ENCODE measurements at places on chromosomes 2 and 18. TPM values are rescaled to one million over a fixed set of nuclear protein-coding genes. Genes with fewer than 3 reads are reported as not detected.

RIOK3 gene
- polyA plus RNA-seq: 98.1 TPM

RAB6C gene
- 0.75 TPM for polyA plus RNA-seq

HOXD12 gene
- 0.32 TPM for polyA plus RNA-seq

UGT1A4 gene
- not detected for polyA plus RNA-seq

TLX2 gene
- polyA plus RNA-seq: 0.07 TPM

FAM98A gene
- polyA plus RNA-seq: 58.5 TPM

OSGEPL1 gene
- polyA plus RNA-seq: 28.5 TPM

STPG4 gene
- polyA plus RNA-seq: 0.12 TPM

DOK6 gene
- 21.8 TPM for polyA plus RNA-seq

ATF2 gene
- 75.5 TPM for polyA plus RNA-seq

ANKRD30B gene
- polyA plus RNA-seq: 0.62 TPM

GRCh38 chr2:126776692-126777619 lies 121.0 kb downstream of the GYPC start:
- peak; percentile 77 for DNase-seq

GRCh38 chr2:225173909-225174308 lies 131.6 kb upstream of the DOCK10 start:
- no peak for DNase-seq

DNA sequence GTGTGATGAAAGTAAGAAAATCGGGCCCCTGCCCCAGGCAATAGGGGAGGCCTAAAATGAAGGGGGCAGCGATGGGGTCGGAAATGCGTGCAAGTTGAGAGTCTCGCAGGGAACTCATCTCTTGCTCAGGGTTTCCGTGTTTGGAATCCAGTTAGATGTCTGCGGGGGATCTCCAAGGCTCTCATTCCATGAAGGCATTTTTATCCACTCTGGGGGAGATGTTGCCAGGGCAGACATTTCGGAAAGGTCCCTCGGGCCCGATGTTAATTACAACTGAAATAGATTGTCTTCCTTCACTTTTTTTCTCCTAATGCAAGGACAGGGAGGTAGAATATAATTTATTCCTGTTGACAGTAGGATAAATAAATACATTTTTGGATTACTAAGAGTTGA lies 12.8 kb upstream of the SKOR2 start:
- DNase-seq: no peak

DNA sequence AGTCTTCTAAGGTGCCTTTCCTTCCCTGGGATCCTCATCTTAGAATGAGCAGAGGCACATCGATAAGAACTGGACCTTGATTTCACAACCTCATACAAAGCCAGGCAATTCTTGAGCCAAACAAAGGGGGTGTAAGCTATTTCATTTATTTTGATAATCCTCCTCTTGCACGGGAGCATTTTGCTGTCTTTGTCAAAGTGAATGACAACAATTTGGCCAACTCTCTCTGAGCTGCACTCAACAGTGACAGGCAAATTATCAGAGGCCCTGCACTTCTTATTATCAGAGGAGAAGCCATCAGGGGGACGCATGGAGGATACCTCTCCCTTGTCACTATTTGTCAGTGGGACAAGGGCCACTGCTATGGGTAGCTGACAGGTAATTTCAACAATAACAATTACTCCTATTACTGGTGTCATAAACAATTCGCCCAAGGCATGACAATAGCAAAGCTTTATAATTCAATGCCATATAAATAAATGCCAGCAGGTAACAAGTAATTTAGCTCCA lies 260.4 kb downstream of the MEIS1 start:
- no peak for DNase-seq

- DNase-seq: no peak
These were observed 53.1 kb downstream of the VIL1 start for GRCh38 chr2:218471982-218472381.

DNA sequence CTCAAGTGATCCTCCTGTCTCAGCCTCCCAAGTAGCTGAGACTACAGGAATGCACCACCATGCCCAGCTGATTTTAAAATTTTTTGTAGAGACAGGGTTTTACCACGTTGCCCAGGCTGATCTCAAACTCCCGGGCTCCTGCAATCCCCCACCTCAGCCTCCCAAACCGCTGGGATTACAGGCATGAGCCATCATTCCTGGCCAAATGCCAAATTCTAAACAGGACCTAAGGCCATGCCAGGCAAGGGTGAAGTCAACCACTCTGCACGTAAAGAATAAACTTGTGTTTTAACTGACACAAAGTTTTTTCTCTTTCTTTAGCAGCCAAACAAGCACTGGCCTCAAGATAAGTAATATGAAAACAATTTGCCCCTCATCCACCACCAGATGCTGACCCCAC lies 37.4 kb upstream of the SATB2 start:
- no peak for DNase-seq

DNA sequence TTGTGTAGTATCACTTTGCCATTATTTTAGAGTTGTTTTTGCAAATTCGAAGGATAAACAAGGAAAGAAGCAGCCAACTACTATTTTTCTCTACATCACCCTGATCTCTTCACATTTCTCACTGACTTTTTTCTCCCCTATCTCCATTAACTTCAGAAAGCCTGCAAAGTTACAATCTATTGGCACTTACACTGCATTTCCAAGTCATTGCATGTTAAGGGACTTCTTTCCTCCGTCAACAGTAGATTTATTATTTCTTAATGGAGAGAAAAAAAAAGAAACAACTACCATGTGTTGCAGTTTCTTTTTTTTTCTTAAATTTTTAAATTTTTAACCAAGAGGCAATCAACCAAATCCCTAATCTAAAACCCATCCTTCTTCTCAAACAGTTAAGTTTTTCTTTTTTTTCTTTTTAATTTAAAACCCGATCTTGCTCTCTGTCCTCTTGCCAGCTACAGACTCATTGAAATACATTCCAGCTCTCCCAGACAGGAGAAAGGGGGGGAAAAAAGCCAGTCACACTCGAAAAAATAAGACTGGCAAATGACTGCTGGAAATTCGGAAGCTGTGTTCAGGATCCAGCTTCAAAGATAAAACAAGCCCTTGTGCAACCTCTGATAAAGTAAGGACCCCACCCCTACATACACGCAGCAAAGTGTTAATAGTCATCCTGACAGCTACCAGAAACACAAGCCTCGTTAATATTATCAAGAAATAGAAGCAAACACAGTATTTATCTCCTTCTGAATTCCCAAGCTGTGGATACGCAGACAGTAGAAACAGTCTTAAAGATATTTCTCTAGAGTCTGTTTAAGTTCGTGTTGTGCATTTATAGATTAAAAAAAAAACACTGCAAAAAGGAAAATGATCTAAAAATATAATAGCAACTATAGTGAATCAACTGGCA lies 1.3 kb downstream of the LRRTM4 start:
- peak; percentile 22 for DNase-seq

GRCh38 chr2:195961873-195962272 lies 106.8 kb downstream of the DNAH7 start:
- no peak for DNase-seq

- DNase-seq: no peak
These were observed 61.0 kb downstream of the CACNB4 start for GRCh38 chr2:152037743-152038435.

- DNase-seq: no peak
These were observed 61.0 kb downstream of the SPP2 start for GRCh38 chr2:234111523-234111922.

DNA sequence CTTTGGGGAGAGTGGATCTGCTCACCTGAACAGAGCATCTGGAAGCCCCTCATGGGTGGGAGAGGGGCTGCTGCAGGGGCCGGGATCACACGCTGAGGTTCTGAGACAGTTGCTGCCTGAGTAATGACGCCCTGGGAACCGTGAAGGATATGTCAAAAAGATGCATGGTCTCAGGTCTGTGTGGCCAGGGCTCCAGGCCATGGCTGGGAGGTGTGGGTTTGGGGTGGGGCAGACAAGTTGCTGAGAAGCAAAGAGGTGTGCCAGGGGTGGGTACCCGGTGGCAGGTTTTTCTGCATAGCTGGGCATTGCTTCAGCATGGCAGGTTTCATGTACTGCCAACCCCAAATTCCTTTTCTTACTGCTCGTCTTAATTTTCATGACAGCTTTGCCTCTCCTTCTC lies 133.5 kb downstream of the RPIA start:
- no peak for DNase-seq

DNA sequence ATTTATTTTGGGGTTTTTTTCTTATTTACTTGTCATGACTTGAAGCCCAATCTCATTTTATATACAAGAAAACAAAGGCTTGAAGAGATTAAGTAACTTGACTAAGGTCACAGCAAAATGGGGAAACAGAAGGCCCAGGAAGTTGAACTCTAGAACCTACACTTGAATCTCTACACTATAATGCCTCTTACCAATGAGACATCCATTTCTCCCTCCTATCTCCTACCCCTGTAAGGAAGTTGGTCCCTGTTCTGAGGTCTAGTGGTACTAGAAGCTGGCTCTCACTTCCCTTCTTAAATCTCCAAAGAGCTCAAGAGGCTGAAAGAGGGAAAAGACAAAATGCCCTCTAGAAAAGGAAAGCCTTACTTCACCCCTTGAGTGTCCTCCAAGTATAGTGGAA lies 25.5 kb upstream of the IHH start:
- DNase-seq: no peak

DNA sequence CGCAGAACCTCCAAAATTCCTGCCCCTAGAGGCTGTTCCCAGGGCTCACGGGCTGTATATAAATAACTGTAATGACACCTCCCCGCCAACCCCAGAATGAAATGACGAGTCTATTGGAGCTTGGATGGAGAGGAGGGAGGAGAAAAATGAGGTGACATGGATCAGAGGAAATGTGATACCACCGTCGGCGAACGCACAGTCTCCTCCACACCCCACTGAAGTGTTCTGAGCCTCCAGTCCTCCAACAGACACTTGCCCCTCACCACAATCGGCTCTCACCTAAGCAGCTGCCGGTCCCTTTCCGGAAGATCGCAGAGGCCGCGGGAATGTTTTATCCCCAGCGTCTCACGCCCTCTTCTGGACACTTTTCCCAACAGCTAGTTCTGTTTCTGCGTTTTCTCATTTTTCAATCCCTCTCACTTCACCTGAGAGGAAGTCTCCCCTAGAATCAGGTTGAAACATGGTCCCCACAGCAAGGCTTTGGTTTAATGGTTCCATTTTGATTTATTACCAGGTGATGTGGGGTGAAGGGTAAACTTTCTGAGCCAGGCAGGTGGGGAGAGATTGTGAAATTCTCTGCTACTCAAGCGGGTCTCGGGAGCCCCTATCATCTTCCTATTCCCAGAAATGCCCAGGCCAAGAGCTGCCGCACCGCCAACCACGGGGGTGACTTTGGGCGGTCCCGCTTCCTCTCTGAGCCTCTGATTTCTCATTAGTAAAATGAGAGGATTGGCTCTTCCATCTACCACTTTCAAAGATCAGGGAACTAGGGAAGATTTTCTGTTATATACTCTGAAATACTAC lies 9.1 kb upstream of the MYO5B start:
- peak; percentile 70 for DNase-seq

DNA sequence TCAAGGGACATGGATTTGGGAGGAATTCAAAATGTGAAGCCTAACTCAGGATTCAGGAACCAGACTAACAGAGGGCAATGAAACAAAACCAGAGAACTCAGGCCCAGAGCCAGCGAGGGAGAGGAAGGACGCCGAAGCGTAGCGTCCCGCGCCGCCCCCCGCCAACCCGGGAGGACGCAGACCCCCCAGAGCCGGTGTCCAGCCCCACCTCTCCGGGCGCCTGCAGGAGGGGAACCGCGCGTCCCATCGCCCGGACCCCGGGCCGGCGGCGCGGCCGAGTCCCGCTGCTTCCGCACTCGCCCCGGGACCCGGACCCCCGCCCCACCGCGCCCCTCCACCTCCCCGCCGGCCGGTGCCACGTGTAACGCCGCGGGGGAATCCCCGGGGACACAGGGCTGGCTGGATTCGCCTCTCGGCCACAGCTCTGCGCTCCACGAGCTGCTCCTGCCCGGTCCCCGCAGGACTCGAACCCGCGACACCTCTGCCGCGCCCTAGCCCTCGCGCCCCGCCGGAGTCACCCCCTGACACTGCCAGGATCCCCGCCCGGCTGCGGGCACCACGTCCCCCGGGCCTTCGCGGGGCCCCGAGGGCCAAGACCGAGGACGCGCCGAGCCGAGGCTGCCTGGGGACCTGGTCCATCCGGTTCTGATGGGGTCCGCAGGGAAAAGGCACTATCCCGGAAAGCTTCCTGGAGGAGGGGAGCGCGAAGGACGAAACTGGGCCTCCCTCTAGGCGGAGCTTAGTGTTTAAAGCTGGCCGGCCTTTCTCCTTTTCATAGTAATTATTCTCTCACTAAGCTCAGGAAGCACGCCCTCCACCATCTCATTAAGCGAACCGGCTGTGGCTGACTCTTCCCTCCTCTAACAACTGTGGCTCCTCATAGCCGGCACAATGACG lies 40.4 kb upstream of the FAM124B start:
- peak; percentile 60 for DNase-seq

- no peak for DNase-seq
These were observed 8.0 kb upstream of the GMPPA start for GRCh38 chr2:219490600-219491130.

DNA sequence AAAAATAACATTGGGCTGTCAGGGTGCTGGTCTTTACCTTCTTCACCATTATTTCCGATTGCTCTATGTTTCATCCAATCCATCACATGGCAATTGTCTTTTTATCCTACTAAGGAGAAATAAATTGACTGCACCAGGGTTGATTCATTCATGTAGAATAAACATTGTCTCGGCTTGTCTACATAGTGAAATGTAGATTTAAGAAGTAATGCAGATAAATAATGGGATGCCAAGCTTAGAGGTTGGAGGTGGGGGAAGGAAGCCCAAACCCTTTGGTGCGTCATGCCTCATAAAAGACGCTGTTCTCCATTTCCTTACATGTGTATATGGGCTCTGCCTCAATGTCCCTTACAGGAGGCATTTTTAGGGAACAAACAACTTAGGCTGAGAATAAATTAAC lies 117.8 kb downstream of the ALK start:
- no peak for DNase-seq

DNA sequence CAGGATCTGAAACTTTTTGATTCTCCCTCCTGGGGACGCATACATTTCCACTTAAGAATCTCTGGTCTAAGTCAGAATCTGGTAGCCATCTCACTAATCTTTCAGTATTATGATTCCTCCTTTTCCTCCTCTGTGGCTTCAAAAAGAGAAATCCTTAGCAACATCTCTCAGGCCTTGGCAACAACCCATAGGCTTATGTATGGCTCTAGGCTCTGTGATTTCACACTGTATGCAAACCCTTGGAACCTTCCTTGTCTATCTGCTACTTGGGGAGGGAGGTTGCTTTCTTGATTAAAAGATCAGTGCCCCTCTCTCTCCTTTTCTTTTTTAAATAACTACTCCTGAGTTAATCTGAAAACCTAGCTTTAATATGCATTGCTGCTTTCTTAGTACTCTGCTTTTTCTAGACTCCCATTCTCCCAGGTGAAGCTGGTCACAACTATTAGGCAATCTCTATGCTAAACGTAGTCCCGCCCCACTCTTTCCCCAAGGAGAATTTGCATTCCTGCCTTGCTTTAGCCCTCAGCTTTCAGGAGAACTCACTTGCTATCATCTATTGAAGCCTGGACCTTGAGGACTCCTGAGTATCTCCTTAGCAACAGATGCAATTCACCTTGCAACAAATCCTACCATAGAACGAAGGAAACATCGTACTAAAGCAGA lies 72.2 kb upstream of the L3MBTL4 start:
- DNase-seq: no peak

GRCh38 chr18:34991561-34991960 lies 49.7 kb upstream of the MAPRE2 start:
- no peak for DNase-seq

- DNase-seq: no peak
These were observed 14.7 kb upstream of the KCTD1 start for GRCh38 chr18:26563024-26563423.
